Brain microvascular endothelial cell (primary cell): ENCODE measurements at places on chromosomes 16 and 17.

DNA sequence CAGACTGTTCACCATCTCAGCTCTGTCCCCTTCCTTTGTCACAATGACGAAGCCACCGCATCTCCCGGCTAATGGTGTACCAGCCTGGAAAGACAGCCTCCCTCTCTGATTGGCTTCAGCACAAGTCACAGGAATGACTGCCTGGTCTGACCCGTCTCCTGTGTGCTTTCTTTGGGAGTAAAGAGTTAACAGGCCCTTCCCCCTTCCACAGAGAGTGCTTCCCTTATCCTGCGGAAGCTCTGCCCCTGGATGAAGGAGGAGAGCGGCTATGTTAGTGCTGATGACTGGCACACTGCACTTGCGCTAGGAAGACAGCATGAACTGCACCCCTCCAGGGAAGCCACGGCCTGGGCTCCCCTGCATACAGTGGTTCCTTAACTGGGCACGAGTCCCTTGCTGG is 11.3 kb downstream of the USB1 start:
- DNase-seq, result no peak

DNA sequence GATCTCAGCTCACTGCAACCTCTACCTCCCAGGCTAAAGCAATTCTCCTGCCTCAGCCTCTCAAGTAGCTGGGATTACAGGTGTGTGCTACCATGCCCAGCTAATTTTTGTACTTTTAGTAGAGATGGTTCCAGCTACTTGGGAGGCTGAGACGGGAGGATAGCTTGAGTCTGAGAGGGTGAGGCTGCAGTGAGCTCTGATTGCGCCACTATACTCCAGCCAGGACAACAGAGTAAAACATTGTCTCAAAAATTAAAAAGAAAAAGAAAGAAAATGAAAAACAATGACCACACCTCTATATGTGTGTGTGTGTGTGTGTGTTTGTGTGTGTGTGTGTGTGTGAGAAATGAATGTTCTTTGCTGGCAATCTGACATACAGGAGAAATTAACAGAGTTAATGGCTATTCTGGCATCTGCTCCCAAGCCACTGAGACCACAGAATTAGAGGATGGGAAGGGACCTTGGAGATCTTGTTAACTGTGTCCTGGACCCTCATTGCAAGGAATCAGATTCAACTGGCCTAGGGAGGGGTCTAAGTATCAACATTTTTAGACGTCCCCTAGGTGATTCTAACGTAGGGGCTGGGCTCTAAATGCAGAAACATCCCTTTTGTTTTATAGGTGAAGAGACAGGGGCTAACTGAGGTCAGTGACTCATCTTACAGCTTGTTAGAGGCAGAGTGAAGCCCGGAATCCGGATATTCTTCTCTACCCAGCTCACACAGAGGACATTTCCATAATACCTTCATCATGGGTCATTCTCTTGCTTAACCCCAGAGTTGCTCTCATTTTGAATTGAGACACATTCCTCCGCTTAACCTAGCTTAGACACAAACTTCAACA is 16.4 kb upstream of the MARCHF10 start:
- peak; percentile 91 for DNase-seq

DNA sequence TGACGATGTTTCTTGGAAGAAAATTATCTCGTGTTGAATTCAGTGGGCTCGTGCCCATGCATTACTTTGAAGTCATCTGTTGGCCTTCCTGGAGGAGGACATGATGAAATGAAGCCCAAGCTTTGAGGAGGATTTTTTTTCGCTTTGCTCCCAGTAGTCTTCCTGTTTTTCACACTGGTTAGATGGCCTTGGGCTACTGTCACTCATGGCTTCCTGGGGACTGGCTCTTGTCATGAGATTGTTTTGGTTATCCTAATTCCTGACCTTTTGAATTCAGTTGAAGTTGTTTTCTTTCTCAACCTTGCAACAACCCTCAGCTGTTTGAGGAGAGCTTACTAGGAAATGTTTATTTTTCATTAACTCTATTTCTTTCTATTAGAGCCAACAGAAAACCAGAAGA is 430.7 kb downstream of the HS3ST3B1 start:
- DNase-seq, result no peak

DNA sequence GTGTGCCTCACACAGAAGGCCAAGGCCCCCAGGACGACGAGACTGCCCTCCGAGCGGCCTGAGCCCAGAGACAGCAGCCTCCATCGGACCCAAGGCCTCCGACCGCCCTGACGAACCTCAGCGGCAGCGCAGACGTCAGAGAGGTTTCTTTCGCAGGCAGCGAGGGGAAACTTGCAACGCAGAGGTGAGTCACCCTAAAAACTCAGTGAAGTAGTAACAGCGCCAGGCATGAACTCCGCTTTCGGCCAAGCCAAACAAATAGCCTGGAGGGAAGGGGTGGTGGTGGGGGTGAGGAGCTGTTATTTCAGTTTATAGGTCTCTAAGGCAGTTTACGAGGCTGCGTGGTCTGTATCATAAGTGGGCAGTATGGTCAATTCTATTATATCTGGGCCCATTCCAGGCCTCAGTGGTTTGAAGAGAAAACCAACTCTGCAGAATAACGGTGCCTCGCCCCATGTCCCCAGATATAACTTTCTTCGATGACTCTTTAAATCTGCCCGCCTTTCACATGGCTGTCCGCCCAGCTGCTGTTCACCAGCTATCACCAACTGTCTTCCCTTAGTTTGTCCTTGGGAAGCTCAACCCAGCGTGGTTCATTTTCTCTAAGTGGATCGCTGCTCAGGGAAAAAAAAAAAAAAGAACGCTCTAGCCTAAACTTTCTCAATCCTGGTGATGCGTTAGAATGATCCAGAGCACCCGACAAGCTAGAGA is 43.5 kb upstream of the FOXF1 start:
- DNase-seq, result no peak

DNA sequence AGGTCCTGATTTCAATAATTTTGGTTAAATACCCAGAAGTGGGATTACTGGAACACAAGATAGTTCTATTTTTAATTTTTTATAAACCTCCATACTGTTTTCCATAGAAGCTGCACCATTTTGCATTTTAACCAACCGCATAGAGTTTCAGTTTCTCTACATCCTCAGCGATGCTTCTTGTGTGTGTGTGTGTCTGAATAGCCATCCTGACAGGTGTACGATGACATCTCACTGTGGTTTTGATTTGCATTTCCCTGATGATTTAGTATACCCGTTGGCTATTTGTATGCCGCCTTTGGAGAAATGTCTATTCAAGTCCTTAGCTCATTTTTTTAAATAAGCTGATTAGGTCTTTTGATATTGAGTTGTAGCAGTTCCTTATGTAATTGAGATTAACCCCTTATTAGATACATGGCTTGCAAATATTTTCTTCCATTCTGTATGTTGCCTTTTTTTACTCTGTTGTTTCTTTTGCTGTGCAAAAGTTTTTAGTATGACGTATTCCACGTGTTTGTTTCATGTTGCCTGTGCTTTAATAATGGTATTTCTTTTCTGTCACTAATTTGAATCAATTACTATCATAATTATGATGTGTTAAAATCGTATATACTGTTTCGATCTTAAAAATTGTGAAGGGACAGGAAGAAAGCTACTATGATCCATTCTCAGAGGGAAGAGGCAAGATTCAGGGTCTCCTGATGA is 227.2 kb upstream of the MON1B start:
- no peak for DNase-seq

- no peak for DNase-seq
These were observed 1849.3 kb downstream of the TP53TG3F start for GRCh38 chr16:35308674-35309073.
